ENCODE measurements at places on chromosomes 11 and 22. TPM values are rescaled to one million over a fixed set of nuclear protein-coding genes. Genes with fewer than 3 reads are reported as not detected.

- DNase-seq, result peak; percentile 26
Observed at GRCh38 chr11:72676861-72677341, 2.7 kb upstream of the PDE2A start.

DNA sequence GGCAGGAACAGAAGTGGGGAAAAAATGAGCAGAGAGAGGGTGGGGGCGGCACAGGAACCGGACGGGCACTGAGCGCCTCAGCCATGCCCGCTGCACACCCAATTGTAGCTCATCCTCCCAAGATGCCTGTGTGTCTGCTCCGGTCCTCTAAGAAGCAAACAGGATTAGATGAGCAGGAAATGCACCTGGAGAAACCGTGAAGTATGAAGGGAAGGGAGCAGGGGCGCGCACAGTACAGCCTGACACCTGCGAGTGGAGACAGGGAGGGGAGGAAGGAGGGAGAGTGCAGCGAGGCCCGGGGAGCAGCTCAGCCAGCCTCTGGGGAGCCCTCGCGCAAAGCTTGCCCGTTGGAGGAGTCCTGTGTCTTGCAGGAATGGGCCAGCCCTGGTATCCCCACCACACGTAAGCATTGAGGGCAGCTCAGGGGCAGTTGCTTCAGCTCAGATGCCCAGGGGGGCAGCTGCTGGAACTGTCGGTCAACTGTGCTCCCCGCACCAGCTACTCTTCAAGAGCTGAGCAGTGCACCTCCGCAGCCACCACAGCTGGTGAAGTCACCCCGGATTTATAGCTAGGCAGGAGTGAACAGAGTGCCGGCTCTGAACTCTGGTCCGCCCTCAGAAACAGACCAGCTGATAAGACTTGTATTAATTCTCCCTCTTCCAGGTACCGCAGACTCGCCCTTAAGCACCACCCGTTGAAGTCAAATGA lies 7.0 kb downstream of the DNAJB13 start:
- no peak for DNase-seq

- no peak for DNase-seq
Observed at GRCh38 chr22:20395907-20396287, 1.9 kb downstream of the ZNF74 start.

- no peak for DNase-seq
Observed at GRCh38 chr22:49789289-49790141, 38.2 kb downstream of the BRD1 start.

DNA sequence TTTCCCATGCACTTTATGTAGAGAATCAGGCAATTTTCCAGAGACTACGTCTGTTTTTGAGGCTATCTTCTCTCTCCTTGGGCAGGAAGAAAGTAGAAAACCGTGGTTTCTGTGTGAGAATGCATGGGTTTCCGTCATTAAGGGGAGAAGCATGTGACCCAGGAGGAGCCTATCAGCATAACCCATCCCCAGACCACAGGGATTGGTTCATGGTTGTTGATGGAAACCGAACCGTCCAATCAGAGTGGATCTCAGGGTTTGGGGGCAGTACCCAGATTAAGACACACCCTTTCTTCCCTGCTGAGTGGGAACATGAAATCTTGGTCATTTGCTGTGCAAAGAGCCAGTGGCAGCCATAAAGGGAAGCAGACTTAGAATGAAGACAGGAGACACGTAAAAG lies 517.8 kb downstream of the MN1 start:
- no peak for DNase-seq

DNA sequence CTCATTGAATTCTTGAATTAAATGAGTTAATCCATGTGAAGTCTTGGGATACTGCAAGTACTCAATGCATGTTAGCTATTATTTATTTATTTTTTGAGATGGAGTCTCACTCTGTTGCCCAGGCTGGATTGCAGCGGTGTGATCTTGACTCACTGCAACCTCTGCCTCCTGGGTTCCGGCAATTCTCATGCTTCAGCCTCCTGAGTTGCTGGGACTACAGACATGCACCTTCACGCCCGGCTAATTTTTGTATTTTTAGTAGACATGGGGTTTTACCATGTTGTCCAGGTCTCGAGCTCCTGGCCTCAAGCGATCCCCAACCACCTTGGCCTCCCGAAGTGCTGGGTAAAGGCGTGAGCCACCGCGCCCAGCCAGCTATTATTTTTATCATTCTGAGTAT lies 9.4 kb downstream of the MMP7 start:
- DNase-seq, result no peak

DNA sequence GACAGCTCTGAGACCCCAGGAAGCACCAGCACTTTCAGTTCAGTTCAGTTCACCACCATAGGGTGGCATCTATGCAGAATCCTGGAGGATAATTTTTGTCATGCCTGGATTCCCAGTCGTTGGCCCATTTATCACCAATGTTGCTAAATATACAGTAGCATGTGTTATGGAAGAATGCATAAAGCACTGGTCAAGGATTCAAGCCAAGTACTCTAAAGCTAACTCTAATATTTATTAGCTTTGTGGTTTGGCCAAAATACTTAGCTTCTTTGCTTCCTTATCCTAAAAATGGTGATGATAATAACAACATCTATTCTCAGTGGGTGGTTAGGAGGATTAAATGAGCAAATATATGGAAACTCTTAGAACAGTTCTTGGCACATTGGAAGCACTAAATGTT lies 294.7 kb upstream of the ZC3H12C start:
- peak; percentile 58 for DNase-seq

GRCh38 chr11:73308003-73308960 lies at the start of gene ARHGEF17:
TSS of gene ARHGEF17 (plus strand) at chr11:73308276. CDS start at chr11:73308639, 363 bp downstream.
- peak; percentile 83 for DNase-seq

The DCDC1 gene
- total RNA-seq, result 0.17 TPM

The MMP12 gene
- total RNA-seq, result 0.83 TPM

The SHISA8 gene
- total RNA-seq, result not detected

The NEFH gene
- 0.17 TPM for total RNA-seq
